KG1 (cell line): ENCODE measurements at places on chromosomes 7 and 10.

GRCh38 chr10:11913079-11913641 lies 90.0 kb downstream of the PROSER2 start:
- DNase-seq = no peak

- DNase-seq = no peak
These were observed at the start of gene MYO3A for GRCh38 chr10:25933653-25934608. TSS of gene MYO3A (plus strand) at chr10:25934229. CDS start at chr10:25952111, 17,882 bp downstream.

- DNase-seq = no peak
These were observed 74.9 kb downstream of the SH3PXD2A start for GRCh38 chr10:103780242-103781149.

DNA sequence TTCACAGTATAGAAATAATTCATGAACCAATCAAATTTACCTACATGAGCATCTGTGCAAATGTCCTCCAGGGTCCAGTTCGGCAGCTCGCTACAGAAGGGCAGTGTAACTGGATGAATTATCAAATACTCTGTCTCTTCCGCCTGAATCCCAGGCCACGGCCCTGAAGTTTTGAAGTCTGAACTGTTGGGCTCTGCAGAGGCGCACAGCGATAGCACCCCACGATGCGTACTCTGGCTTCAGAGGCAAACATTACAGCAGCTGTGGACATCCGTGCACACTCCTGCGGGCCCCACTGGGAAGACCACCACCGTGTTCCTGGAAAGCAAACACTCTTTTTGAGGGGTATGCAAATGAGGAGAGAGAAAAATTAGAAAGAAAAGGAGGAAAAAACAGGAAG lies 259.8 kb upstream of the TCERG1L start:
- no peak for DNase-seq

- no peak for DNase-seq
These were observed 485.8 kb downstream of the PLXDC2 start for GRCh38 chr10:20302033-20302432.

GRCh38 chr7:44264221-44264931 lies 61.0 kb downstream of the CAMK2B start:
- no peak for DNase-seq

GRCh38 chr10:125609859-125610258 lies 73.1 kb downstream of the TEX36 start:
- DNase-seq = no peak

GRCh38 chr7:36633377-36633776 lies 90.9 kb downstream of the AOAH start:
- no peak for DNase-seq

GRCh38 chr10:77863446-77863845 lies 63.1 kb downstream of the DLG5 start:
- no peak for DNase-seq

DNA sequence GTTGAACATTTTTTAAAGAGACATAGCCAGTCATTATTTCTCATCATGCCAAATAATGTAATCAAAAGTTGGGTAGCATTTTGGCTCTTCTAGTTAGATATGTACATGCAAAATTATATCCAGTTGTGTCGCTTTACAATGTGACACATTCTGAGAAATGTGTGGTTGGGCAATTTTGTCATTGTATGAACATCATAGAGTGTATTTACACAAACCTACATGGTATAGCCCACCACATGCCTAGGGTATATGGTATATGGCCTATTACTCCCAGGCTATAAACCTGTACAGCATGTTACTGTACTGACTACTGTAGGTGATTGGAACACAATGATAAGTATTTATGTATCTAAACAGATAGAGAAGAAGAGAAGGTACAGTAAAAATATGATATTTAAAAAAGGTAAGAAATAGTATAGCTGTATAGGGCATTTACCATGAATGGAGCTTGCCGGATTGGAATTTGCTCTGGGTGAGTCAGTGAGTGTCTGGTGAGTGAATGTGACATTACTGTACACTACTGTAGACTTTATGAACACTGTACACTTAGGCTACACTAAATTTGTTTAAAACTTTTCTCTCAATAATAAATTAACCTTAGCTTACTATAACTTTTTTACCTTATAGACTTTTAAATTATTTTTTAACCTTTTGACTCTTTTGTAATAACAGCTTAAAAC lies 16.5 kb downstream of the ZNF365 start:
- no peak for DNase-seq

- no peak for DNase-seq
These were observed 250.8 kb downstream of the CCDC3 start for GRCh38 chr10:12750526-12751201.

DNA sequence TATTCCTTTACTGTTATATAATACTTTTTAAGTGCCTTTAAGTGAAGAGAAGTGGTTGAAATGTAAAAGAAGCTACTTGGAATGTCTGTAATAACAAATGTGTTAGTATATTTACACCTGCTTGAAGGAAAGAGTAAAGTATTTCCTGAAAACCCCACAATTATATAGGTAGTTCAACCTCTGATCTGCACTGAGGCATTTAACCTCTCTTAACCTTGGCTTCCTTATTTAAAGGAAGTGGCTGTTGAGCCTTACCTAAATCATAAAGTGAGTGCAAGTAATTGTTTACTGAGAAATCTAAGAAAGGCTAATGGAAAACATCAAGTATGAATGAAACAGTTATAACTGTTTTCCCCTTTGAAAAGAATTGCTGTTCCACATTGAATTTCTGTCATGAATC lies 294.5 kb downstream of the ADK start:
- DNase-seq = no peak

GRCh38 chr10:23522345-23522744 lies 83.5 kb downstream of the OTUD1 start:
- no peak for DNase-seq

DNA sequence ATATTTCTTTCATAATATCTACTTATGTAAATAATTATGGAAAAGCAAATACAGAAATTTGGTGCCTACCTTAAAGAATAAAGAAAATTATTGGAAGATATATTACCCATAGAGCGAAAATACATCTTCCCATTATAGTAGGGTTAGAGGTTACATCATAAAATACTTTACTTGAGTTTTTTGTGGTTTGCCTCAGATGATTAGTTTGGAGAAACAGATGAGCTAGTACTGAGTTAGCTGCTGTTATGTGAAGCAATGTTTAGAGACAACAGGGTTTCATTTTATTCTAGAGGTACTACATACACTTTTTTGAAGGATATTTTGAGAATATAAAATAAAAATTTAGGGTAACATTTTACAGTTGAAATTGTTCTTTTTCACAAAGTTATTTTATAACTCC lies 2.9 kb upstream of the MLLT10 start:
- no peak for DNase-seq

- DNase-seq = no peak
These were observed 9.9 kb downstream of the BAZ1B start for GRCh38 chr7:73512018-73512780.

GRCh38 chr7:68488341-68489060 lies 1109.8 kb upstream of the AUTS2 start:
- DNase-seq = no peak

GRCh38 chr10:1454428-1454827 lies 282.9 kb downstream of the ADARB2 start:
- DNase-seq = no peak

DNA sequence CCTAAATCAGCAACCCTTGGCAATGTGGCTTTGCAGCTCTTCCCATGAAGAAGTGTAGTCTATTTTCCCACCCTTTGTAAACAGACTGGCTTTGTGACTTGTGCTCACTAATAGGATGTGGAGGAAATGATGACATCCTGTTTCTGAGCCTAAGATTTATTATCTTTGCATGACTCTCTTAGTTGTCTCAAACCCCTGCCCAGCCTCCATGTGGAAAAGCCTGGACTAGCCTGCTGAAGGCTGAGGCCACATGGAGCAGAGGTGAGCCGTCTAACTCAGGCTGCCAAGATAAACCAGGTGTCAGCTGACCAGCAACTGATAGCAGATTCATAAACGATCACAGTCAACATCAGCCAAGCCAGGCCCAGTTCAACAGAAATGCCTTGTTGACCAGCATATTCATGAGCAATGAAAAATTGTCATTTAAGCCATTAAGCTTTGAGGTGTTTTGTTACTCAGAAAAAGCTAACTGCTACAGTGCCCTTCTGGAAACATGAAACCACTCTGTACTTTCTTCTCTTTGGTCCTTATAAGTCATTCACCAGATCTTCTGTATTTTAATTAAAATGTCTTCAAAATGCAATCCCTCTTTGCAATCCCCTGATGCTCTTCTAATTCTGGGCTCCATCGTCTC lies 586.3 kb upstream of the ANKRD30A start:
- DNase-seq = peak; percentile 3

DNA sequence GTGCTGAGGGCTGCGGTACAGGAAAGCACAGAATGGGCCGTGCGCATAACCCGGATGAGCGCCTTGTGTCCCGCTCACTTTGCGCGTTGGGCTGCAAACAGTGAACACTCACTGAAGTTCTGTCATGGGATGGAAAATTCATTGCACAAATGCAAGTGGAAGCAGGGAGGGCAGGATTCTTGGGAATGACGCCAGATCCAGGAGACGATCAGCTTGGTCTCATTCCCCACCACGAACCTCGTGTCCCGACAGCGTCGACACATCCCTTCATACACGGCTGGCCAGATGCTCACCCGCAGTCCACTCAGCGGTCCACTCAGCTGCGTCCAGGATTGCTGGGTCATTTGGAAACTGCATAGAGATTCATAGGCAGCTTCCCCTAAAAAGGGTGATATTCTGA lies 607.1 kb downstream of the SDK1 start:
- no peak for DNase-seq
